ENCODE measurements at places on chromosomes 7 and 10. TPM values are rescaled to one million over a fixed set of nuclear protein-coding genes. Genes with fewer than 3 reads are reported as not detected.

TAS2R39 gene
- not detected for total RNA-seq

TUBAL3 gene
- total RNA-seq = 1.6 TPM

DNA sequence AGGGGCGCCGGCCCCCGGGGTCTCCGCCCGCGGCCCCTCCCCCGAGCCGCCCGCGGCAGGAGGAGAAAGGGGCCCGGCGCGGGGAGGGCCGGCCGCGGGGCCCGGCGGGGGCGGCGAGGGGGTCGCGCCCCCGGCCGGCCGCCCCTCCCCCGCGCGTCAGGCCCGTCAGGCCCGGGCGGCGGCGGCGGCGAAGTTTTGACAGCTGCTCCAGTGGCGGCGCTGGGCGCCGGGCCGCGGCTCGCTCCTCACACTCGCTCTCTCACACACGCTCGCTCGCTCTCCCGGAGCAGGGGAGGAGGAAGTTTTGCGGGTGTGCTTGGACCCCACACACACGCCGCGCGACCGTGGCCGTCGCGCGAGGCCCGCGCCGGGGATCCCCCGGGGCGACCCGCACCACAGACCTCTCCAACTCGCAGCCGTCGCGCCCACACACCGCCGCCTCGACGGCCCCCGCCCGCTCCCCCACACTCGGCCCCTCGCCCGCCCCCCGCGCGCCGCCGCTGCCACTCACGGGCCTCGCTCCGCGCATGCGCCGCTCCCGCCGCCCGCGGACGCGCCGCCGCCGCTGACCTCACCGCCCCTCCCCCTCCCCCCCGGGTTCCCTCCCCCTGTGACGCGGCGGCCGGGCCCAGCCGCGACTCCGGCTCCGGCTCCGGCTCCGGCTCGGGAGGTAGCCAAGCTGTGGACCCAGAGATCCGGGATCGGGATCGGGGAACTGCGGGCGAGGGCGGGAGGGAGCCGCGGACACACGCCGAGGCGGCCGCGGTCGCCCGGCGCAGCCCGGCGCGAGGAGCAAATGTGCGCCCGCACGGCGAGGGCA lies 518 bp upstream of the KMT2C start:
- H3K36me3 ChIP-seq = no peaks in the 10 kb centered on the region
- peak overlapping the region; percentile 52 for H3K4me3 ChIP-seq
- H3K27me3 ChIP-seq = no peaks in the 10 kb centered on the region
- H3K27ac ChIP-seq = peak overlapping the region; percentile 100
- peaks cover 6% of the 10 kb centered on the region for H3K4me1 ChIP-seq

- no peak overlapping the region for H3K27ac ChIP-seq
- no peaks in the 10 kb centered on the region for H3K4me1 ChIP-seq
- no peak for DNase-seq
- H3K36me3 ChIP-seq = no peaks in the 10 kb centered on the region
- H3K27me3 ChIP-seq = no peaks in the 10 kb centered on the region
- no peak overlapping the region for H3K4me3 ChIP-seq
Observed at GRCh38 chr10:131898061-131898460, 2.7 kb upstream of the PPP2R2D start.

HOXA11 gene
- not detected for total RNA-seq

- no peaks in the 10 kb centered on the region for H3K36me3 ChIP-seq
- H3K27me3 ChIP-seq = no peaks in the 10 kb centered on the region
- no peaks in the 10 kb centered on the region for H3K4me1 ChIP-seq
- DNase-seq = peak; percentile 30
Observed at GRCh38 chr7:41916450-41916927, 213.6 kb upstream of the INHBA start.

GRCh38 chr7:27191833-27192545 lies 7.0 kb upstream of the HOXA11 start:
- H3K36me3 ChIP-seq = no peaks in the 10 kb centered on the region
- no peak overlapping the region for H3K27ac ChIP-seq
- H3K27me3 ChIP-seq = peaks cover 100% of the 10 kb centered on the region
- H3K4me3 ChIP-seq = peak overlapping the region; percentile 32

DNA sequence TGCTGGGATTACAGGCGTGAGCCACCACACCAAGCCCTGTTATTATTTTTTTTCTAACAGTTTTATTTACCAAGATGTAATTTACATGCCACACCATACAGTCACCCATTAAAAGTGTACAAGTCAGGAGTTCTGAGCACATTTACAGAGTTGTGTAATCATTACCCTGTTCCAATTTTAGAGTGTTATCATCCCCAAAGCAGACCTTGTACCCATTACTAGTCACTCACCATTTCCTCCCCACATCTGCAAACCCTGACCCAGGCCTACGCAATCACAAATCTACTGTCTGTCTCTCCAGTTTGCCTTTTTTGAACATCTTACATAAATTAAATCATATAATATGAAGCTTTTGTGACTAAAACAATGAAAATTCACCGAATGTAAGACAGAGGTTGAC lies 402.9 kb upstream of the FOXK1 start:
- no peak for DNase-seq
- no peak overlapping the region for H3K27ac ChIP-seq
- H3K4me3 ChIP-seq = no peak overlapping the region
- H3K4me1 ChIP-seq = no peaks in the 10 kb centered on the region
- no peaks in the 10 kb centered on the region for H3K27me3 ChIP-seq

MINPP1 gene
- total RNA-seq = 13.0 TPM

- no peaks in the 10 kb centered on the region for H3K36me3 ChIP-seq
- H3K27me3 ChIP-seq = no peaks in the 10 kb centered on the region
- DNase-seq = no peak
- peak overlapping the region; percentile 85 for H3K27ac ChIP-seq
Observed at GRCh38 chr7:20350996-20351692, 20.4 kb downstream of the ITGB8 start.

GALNT17 gene
- 9.9 TPM for total RNA-seq

- DNase-seq = no peak
- H3K4me1 ChIP-seq = no peaks in the 10 kb centered on the region
- H3K27ac ChIP-seq = no peak overlapping the region
- no peaks in the 10 kb centered on the region for H3K27me3 ChIP-seq
Observed at GRCh38 chr7:44167920-44168319, 21.3 kb downstream of the GCK start.

DNA sequence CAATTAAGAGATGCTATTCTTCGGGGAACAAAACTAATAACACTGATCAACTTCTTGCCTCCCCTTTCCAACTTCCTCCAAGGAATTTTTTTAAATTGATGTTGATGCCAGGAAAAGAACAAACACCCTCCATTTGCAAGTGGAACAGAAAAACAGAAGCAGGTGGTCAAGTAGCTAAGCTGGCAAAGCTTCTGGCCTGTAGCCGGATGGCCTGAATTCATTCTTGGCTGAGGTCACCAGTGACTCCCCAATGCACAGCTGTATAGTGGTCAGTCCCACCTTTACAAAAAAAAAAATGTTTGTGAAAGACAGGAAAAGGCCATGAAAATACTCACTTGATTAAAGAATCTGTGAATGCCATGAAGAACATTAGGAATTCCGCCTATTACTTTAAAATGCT lies 39.1 kb downstream of the DOCK4 start:
- H3K27me3 ChIP-seq = no peaks in the 10 kb centered on the region
- no peaks in the 10 kb centered on the region for H3K4me1 ChIP-seq
- no peak for DNase-seq
- H3K27ac ChIP-seq = no peak overlapping the region

GRCh38 chr7:123198111-123198510 lies 1.7 kb downstream of the SLC13A1 start:
- H3K36me3 ChIP-seq = no peaks in the 10 kb centered on the region
- H3K4me3 ChIP-seq = no peak overlapping the region
- no peak overlapping the region for H3K27ac ChIP-seq
- no peaks in the 10 kb centered on the region for H3K4me1 ChIP-seq
- no peak for DNase-seq

PNLIPRP1 gene
- total RNA-seq = not detected

GRCh38 chr7:144588559-144589051 lies 185.1 kb upstream of the NOBOX start:
- DNase-seq = no peak
- no peak overlapping the region for H3K4me3 ChIP-seq
- H3K27me3 ChIP-seq = no peaks in the 10 kb centered on the region
- no peaks in the 10 kb centered on the region for H3K4me1 ChIP-seq
- no peaks in the 10 kb centered on the region for H3K36me3 ChIP-seq
- no peak overlapping the region for H3K27ac ChIP-seq

ANXA8 gene
- total RNA-seq = 4.9 TPM

DNA sequence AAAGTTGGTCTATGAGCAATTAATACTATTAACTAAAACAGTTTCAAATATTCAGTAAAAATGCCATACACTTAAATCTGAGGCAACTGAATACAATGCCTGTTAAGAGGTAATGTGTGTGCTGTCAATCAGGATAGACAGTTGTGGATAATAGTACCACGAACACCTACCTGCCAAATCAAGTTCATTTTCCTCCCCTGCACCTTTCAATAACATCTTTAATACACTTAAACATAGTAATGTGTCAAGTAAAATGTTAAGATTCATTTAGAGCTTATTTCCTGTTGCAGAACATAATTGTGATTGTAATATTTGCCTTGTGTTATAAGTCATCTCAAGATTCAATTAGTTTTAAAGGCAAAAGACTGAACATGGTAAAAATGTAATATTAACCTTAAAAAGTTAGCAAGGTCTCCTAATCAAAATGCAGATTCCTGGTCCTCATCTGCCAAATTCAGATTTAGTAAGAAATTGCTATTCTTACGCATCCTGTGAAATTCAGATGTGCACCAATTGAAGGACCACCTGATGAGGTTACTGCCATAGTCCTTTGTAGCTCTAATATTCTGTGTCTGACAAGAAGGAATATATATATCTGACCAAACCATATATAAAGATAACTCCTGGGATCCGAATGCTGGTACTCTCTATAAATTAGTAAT lies 37.1 kb downstream of the COL1A2 start:
- H3K4me1 ChIP-seq = no peaks in the 10 kb centered on the region
- H3K36me3 ChIP-seq = peaks cover 5% of the 10 kb centered on the region
- H3K27me3 ChIP-seq = no peaks in the 10 kb centered on the region

DNA sequence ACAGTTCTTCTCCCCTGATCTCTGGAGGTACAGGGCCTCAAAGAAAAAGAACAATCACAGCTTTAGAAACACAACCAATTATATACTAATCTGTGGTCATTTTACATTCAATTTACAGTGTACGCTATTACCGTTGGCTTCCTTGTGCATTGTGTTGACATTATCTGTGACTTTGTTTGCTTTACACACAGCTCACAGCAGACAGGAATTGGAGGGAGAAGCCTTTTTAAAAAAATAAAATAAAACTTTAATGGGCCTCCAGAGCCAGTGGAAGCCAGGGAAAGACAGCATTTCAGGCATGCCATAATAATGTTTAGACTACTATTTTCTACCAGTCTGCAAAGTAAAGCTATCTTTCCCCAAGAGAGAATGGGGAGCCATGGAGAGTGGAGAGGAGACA lies 179.0 kb upstream of the ADO start:
- no peaks in the 10 kb centered on the region for H3K27me3 ChIP-seq
- H3K4me1 ChIP-seq = no peaks in the 10 kb centered on the region
- H3K36me3 ChIP-seq = no peaks in the 10 kb centered on the region
- no peak overlapping the region for H3K27ac ChIP-seq

DNA sequence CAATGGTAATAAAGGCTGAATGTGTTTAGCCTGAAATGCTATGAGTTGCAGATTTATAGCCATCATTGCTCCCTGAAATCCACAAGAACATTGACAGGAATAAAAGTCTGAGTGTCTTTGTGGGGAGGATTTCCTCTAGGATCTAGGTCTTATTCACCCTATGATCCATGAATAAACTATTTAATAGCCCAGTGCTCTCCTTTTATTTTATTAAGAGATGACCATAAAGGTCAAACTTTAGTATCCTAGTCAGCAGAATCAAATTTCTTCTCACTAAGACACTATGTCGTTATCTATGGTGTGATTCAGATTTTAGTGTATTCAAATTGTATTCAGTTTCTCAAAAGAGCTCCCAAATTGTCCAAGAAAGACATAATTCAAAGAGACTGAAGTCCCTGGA lies 67.8 kb upstream of the AKR1E2 start:
- H3K4me3 ChIP-seq = no peak overlapping the region
- no peak overlapping the region for H3K27ac ChIP-seq
- H3K27me3 ChIP-seq = no peaks in the 10 kb centered on the region
- no peaks in the 10 kb centered on the region for H3K4me1 ChIP-seq
- no peaks in the 10 kb centered on the region for H3K36me3 ChIP-seq

DNA sequence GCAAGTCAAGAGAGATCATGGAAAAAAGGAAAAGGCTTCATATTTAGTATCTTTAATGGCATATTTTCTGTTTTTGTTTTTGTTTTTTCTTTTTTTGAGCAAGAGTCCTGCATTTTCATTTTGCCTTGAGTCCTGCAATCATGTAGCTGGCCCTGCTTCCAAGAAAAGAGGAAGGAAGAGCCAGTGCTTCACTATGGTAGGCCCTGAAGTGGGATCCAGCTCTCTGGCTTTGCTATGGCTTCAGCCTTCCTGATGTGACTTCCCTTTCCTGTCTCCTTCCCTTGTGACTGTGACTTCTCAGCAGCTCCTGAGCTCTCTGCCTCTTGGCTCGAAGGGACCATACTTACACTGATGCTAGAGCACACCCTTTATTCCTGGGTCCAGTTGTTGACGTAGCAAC lies 512.3 kb downstream of the INHBA start:
- no peaks in the 10 kb centered on the region for H3K36me3 ChIP-seq
- DNase-seq = no peak
- no peak overlapping the region for H3K27ac ChIP-seq
- H3K4me1 ChIP-seq = no peaks in the 10 kb centered on the region
- no peaks in the 10 kb centered on the region for H3K27me3 ChIP-seq
- H3K4me3 ChIP-seq = no peak overlapping the region
